ENCODE measurements at places on chromosomes 16 and 17.

DNA sequence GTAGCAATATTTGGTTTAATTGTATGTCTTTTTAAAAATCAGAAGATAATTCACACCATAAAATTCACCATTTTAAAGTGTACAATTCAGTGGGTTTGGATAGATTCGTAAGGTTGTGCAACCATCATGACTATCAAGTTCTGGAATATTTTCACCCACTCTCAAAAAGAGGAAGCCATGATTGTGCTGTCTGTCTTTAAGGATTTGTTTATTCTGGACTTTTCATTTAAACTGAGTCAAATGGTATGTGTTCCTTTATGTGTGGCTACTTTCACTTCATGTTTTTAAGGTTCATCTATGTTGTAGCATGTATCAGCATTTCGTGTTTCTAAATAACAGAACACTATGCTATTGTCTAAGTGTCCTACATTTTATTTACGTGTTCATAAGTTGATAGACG, 68.1 kb upstream of the CPHXL start:
- DNase-seq: no peak

GRCh38 chr17:17603178-17603894, 11.8 kb upstream of the PEMT start:
- no peak for DNase-seq

GRCh38 chr17:47872651-47873161, 21.7 kb upstream of the SP6 start:
- DNase-seq: no peak

DNA sequence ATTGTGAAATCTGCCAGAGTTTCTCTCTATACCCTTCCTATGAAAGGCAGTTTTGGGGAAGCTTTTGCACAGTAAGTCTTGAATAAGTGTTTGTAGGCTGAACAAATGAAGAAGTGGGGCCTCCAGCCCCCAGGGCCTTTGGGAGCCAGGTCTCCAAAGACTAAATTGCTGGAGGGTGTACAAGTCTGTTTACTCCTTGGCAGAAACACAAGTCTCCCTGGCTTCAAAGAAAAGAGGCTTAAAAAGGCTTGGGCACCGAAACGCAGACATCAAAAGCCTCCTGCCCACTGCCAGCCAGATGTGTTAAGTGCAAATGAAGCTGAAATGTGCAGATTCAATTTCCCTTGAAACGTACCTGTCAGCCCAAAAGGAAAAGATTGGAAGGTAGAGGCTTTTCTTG, 146.3 kb downstream of the TMEM132E start:
- DNase-seq: no peak

DNA sequence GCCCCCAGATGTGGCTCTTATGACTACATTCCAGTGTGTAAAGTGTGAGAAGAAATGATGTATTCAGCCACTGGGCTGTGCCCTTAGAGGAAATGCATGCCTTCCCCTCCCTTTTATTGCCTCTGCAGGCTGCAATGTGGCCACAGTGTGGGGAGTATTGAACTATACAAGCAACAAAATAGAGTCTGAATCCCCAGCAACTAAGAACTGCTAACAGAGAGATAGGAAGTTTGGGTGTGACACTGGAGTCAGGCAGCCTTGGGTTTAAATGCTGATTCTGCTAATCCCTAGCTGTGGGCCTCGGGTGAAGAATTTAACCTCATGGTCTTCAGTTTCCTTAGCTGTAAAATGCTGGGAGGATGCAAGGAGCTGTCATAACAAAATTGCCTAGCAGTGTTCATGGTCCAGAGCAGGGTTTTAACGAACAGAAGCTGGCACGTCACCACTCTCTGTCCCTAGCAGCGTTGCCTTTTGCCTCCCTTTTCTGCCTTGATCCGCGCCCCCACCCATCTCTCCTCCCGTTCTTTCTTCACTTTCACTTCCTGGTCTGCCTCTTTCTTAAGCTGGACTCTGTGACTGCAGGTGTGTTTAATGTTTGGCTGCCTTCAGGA, 50.3 kb downstream of the KPNA2 start:
- DNase-seq: no peak

GRCh38 chr17:6261466-6261865, 173.5 kb downstream of the AIPL1 start:
- no peak for DNase-seq

DNA sequence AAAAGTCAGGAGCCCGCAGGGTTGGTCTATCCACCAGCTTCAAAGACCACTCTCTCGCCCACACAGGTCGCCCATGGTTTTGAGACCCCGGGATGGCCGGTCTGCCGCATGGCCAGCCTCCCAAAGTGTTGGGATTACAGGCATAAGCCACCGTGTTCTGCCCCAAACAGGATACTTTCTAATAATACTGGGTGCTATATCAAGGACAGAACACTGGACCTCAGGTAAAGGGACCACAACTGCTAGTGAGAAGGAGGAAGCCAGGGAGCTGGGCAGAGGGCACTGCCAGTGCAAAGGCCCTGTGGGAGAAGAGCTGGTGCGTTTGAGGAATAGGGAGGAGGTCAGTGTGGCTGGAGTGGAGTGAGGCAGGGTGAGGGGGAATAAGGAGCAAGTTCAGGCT, 34.1 kb downstream of the IL21R start:
- DNase-seq: no peak

GRCh38 chr17:28385406-28385805, 13.9 kb downstream of the SARM1 start:
- DNase-seq: no peak

DNA sequence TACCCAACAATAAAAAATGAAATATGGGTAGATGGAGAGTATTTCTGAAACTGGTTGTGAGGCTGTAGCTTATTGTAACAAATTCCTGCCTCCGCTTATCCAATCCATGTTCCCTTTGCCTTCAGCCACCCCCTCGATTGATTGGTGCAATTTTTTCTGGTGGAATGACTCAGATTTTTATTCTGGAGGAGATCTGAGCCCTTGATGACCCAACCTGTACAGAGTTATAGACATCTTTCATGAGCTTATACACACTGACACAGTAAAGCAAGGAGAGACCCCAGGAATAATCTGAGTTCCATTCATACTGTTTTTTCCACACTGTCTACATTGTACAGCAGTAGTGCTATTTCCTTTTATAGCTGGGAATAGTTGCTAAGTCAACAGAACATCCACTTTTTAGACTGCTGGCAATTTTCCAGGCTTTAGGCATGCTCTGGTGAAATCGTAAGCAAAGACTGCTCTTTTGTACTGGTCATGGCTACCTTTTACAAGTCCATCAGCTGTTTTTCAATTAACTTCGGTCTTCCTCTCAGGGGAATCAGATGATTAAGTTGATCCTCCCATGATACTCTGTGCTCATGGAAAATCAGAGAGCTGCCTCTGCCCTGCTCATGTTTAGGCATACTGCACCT, 30.1 kb downstream of the CCL4 start:
- DNase-seq: peak; percentile 75

- DNase-seq: no peak
Measured at GRCh38 chr17:35605678-35606077, 18.6 kb downstream of the AP2B1 start.

DNA sequence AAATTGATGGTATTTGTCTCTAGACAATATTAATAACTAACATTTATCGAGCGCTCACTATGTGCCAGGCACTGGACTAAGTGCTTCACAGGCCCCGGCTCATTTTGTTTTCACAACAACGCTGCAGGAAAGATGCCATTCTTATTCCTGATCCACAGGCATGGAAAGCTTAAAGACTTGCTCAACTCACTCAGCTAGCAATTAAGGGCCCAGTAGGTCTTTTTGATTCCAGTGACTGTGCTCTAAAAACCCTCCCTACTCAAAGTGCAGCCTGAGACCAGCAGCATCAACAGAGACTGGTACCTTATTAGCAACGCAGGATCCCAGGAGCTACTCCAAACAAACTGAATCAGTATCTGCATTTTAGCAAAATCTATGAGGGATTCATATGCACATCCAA, 35.3 kb downstream of the CUEDC1 start:
- DNase-seq: no peak

GRCh38 chr17:17216776-17217175, 10.6 kb upstream of the PLD6 start:
- no peak for DNase-seq

DNA sequence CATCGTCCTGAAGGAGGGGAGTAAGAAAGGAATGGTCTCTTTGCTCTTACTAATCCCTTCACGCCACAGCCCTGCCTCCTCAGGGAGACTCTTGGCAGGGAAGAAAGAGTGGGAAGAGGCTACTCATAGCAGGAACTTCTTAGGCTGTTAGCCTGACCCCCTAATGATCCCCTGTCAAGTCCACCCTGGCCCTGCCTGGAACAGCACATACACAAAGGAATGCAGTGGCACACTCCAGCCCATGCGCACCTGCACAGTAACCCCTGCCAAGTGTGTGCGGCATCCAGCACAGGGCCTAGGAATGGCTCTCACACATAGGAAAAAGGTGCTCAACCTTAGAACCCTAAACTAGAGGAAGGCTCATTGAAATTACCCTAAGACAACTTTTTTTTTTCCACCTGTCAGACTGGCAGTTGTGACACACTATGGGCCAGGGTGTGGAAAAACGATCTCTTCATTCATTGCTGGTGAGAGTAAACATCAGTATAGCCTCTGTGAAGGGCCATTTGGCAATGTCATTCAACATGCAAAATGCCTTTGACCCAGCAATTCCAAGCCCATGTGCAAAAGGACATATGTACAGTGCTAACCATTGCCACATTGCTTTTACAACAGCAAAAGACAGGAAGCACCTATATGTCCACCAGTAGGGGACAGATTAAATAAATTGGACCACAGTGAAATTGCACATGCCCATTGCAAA, 50.1 kb downstream of the PIMREG start:
- no peak for DNase-seq

- DNase-seq: no peak
Measured at GRCh38 chr17:47847341-47848197, 3.4 kb downstream of the SP6 start.

DNA sequence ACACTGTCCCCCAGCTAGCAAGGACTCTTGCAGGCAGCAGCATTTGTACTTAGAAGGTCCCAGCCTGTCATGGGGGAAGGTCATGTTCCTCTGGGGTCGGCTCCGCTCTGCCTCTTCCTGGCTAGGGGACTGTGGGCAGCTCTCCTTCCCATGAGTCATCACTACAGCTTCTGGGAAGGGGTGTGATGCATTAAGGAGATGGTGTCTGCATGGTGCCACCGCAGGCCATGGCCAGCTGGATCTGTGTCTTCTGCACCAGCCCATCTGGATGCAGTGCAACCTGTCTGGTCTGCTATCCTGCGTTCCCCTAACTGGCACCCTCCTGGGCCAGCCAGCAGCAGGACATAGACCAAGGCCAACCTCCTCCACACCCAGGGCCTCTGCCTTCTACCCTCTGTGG, 6.3 kb downstream of the STARD3 start:
- DNase-seq: no peak

DNA sequence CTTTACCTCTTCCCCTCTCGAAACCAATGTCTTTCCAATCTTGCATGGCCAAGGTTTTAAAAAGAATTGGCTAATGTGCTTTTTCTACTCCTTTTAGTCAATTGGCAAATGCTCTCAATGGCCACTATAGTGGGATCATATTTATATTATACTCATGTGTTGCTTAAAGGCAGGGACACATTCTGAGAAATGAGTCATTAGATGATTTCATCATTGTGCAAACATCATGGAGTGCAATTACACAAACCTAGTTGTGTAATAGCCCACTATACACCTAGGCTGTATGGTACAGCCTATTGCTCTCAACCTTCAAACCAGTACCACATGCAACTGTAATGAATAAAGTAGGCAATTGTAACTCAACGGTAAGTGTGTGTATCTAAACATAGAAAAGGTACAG, 180.9 kb downstream of the HS3ST3A1 start:
- no peak for DNase-seq

DNA sequence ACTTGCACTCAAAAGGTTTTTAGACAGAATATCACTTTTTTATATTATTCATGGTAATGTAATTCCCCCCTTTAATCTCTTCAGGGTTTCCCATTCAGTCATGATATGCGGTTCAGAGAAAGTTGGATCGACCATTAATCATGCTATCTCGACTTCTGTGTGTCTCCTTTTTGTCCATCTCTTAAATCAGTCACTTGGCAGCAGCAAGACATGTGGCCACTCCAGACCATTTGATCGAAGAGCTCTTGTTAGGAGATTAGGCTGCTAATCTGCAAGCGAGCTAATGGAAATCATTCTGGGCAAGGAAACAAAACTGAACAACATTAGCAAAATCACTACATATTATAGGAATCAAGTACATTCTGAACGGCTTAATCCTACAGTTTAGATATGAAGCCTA, 449.9 kb downstream of the WWOX start:
- DNase-seq: no peak

DNA sequence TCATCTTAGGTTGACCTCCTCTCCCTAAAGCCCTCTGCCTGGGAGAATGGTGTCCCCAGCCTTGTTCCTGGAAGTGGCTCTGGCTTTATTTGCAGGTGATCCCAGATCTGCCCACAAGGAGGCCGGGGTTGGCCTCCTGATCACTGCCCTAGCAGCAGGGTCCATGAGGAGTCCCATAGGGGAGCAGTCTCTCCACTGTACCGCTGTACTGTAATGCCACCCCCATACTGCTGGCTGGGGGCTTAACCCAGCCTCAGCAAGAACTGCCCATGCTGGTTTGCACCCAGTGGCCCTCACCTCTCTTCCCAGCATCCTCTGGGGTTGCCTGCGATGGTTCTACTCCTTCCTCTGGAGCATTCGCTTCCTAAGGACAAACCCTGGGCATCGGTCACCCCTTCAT, 39.1 kb downstream of the PSME3IP1 start:
- DNase-seq: no peak

DNA sequence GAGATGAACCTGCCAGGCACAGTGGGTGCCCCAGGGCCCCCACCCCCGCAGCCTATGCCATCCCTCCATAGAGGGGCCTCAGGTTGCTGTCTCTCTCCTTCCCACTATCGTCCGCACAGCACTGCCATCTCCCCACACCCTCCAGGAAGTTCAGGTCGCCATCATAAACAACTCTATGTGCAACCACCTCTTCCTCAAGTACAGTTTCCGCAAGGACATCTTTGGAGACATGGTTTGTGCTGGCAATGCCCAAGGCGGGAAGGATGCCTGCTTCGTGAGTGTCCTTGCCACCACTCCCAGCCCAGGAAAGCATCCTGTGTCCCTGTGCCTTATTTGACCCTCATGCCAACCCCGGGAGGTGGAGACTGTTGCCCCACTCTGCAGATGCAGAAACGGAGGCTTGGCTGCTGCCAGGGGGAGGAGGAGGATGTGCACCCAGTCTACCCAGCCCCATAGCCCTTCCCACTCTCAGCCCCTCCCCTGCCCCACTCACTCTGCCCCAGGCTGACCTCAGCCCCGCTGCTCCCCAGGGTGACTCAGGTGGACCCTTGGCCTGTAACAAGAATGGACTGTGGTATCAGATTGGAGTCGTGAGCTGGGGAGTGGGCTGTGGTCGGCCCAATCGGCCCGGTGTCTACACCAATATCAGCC, 3.9 kb downstream of the PRSS21 start:
- no peak for DNase-seq

GRCh38 chr17:78497115-78497540, 80.1 kb downstream of the DNAH17 start:
- peak; percentile 68 for DNase-seq
